ENCODE measurements at places on chromosomes 11 and 22.

DNA sequence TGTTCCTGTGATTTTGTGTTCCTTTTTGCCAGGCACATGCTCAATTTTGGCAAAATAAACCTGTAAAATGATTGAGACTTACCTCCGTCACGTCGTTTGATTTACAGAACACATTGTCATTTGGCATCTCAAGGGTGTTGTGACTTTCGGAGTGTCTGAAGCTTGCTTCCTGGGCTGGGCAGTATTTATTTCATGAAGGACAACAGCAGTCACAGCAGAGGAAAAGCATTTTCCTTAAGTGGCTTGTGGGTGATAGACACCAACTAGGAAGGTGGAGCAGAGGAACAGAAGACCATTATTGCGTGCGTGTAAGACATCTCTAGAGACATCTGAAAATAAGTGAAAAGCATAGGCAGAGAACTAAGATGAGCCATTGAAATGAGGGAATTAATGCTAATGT lies 80.2 kb downstream of the SLC36A4 start:
- DNase-seq = no peak

DNA sequence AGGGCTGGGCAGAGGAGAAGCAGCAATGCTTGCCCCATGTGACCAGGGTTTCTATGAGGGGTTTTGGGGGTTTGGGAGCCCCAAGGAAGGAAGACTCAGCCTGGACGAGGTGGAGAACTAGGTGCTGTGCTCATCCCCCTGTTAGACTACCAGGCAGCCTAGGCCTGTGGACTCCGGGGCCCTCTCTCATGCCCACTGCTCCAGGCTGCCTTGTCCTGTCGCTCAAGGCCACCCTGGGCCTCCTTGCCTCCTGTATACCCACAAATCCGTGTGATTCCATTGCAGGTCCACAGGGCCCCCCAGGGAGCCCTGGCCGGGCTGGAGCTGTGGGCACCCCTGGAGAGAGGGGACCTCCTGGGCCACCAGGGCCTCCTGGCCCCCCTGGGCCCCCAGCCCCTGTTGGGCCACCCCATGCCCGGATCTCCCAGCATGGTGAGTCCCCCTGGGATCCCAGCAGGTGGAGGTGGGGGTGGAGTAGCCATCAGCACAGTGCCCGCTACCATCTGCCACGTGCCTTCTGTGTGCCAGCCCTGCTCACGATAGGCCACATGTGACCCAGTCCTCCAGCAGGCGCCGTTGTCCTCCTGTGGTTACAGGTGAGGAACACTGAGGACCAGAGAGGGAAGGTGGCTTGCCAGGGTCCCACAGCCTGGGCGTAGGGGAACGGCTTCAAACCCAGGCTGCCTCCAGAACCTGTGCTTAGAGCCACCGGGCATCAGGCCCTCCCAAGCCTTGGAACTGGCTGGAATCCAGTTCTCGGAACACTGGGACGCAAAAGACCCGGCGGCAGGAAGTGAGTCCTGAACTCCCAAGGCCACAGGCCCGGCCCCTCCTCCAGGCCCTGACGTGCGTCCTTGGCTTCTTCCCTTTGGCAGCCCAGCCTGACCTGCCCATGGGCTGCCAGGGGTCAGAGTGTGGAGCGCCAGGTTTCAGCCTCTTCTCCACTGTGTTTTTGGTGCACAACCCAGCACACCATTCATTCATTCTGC lies 26.6 kb downstream of the EMID1 start:
- no peak for DNase-seq

DNA sequence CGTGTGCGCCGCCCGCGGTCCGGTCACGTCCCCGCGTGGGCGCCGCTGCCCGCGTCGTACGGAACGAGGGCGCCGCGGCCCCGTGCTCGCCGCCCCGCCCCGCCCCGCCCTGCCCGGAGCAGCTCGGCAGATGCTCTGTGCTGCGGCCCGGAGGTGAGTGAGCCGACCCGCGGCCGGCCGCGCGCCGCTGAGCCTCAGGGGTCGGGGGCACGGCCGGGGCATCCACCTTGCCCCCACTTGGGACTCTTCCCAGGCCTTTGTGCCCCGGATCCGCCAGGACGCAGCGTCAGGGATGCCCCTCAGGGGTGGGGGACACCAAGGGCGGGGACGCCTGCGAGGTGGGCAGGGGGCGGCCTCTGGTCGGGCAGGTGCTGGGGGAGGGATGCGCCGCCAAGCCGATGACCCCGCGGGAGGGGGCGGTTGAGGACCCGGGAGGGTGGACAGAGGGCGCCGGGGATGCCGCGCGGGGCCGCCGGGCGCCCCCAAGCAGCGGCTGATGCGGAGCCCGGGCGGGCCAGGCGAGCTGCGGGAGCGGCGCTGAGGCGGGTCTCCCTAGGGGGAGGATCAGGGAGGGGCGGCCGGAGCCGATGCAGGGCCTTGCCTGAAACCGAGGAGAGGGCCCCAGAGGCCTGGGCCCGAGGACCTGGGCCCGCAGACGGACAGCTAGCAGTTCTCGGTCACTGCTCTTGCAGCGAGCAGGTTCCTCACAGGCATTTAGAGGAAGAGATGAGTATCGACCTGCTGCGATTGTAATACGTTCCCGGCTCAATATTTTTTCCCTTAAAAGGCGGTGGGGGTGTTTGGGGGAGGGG lies at the start of gene GNAZ:
Gene GNAZ, plus strand, starts transcription at position 102 of the 812 bp plus-strand sequence. CDS start 25,177 bp downstream, outside the sequence.
- peak; percentile 56 for DNase-seq

DNA sequence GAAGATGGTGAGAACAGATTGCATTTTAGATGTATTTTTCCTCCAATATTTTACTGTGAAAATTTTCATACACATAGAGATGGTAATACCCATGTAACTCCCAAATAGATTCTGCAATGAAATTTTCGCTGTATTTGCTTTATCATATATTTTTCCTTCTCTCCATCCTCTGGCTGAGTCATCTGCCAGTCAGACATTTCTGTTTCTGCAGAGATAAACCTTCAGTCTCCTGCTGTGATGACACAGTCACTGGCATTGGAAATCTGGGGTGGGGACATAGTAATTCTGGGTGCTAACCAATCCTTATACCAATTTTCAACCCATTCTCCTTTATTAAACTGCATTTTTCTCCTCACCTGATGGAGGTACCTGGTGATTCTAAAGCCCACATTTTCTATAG lies 33.7 kb downstream of the SVIP start:
- no peak for DNase-seq

DNA sequence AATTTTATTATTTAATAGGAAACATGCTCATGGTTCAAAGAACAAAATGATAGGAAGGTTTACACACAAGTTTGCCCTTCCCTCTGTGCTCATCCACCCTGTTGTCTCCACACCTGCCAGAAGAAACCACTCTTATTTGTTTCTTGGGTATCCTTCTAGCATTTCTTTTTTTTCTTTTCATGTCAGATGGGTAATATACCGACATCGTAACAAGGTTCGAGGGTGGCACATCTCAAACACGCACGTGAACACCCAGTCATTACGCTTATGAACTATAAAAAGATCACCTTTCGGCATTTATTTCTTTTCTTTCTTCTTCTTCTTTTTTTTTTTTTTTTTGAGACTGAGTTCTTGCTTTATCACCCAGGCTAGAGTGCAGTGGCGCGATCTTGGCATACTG lies 70.5 kb downstream of the UBASH3B start:
- DNase-seq = no peak

DNA sequence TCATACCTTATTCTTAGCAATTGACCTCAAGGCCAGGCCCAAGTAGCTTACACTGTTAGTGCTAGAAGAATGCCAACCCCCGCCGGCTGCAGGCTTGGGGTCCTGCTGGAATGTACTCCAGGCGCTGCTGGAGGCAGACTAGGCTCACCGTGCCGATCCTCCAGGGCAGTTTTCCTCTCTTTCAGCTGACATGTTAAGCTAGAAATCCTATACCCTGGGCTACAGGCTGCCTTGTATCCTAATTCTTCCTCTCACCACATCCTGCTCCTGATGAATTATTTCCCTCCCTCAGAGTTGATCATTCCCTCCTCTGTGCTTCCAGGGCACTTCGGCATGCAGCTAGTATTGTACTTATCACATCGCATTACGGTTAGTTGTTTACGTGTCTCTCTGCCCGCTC lies 3.4 kb downstream of the SPTBN2 start:
- no peak for DNase-seq

GRCh38 chr22:39624501-39624821 lies 53.9 kb downstream of the CACNA1I start:
- DNase-seq = no peak

DNA sequence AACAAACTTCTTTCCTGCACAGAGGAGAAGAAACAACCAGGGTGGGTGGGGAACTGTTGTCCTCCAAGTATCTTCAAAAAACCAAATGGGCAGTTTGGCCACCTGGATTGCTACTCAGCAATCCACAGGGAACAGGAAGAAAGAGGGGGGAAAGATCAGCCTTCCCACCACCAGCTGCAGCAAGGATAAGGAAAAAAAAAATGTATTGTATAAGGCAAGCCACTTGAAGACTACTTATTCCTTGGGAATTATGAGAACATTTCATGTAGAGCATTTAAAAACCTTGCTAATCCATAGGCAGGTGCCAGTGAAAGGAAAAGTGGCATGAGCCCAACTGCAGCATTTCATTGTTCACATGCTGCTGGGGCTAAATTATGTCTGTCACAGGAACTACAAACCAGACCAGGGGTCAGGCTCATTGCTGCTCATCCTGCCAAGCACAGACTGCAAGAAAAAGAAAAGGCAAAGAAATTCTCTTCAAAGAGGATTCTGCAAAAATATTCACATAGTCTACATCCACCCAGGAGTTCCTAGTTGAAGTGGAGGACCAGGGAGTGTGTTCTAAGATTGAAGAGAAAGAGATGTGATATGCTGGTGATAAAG lies 2.2 kb downstream of the RAB30 start:
- no peak for DNase-seq

GRCh38 chr22:23237201-23237798 lies 57.0 kb downstream of the BCR start:
- no peak for DNase-seq

DNA sequence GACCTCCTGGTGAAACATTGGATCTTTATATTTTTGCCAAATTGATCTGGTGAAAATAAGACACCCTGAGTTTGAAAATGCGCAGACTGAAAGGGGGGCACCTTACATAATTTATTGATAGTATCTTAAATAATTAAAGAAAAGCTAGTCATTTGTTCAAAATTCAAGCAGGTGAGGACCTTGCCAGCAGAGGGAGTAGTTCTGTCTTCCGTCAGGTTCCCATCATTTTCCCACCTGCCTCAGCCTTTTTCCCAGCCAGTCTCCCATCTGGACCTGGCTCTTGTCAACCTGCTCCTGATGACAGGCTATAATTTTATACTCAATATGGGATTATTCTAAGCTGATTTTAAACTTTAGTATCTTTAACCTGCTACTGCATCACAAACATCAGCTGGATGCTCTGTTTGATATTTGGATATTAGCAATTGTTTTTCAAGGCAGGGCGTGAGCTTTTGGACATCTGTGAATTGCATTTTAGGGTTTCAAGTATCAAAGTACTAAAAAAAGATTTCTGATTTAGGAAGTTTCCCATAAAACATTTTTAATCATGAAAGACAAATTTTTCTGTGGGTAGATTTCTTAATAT lies 132.0 kb downstream of the ELP4 start:
- no peak for DNase-seq

DNA sequence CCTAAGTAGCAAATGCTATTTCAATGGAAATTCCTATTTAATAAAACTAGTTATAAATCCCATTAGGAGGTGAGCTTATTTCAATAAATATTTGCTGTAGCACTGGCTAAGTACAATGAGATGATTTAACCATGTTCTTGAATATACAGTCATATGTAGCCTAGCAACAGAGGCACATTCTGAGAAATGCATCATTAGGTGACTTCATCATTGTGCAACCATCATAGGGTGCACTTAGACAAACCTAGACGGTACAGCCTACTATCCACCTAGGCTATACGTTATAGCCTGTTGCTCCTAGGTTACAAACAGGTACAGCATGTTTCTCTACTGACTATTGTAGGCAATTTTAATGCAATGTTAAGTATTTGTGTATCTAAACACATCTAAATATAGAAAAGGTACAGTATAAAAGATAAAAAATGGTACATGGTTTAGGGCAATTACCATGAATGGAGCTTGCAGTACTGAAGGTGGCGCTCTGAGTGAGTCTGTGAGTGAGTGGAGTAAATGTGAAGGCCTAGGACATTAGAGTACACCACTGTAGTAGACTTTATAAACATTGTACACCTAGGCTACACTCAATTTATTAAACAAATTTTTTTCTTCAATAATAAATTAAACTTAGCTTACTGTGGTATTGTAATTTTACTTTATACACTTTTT lies 350.1 kb downstream of the CASP12 start:
- DNase-seq = no peak

DNA sequence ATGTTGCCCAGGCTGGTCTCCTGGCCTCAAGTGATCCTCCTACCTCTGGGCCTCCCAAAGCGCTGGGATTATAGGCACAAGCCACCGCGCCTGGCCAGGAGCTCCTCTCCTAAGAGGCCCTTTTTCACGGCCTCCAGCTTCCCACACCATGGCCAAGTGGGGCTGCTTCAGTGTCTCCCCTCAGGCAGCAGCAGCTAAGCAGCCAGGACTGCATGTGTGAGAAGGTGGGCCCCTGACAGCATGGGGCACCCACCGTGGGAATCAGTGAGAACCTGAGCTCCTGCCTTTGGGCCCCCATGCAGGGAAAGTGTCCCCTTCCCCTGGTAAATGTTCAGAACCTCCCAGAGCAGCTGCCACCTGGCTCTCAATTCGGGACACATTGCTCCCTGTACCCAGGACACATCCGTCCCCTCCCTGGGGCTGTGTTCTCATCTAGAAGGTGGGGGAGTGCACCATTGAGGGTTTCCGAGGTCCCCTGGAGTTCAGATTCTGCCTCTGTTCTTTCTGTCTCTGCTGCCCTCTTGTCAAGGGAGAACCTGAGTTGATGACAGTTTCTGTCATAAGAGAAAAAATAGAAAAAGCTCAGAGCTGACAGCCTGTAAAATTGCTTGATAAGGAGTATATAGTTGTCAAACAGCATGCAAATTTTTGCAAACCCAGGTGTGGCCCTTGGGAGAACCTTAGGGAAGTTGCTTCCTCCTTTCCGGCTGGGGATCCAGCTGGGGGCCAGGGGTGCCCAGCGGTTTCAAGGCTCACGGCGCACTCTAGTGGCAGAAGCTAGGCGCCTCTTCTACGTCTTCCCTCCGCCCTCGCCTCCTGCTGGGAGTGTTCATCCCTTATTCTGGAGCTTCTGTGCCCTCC lies 29.7 kb downstream of the FAM83F start:
- peak; percentile 94 for DNase-seq

- no peak for DNase-seq
Measured at GRCh38 chr11:96228473-96228891, 114.5 kb downstream of the MAML2 start.

DNA sequence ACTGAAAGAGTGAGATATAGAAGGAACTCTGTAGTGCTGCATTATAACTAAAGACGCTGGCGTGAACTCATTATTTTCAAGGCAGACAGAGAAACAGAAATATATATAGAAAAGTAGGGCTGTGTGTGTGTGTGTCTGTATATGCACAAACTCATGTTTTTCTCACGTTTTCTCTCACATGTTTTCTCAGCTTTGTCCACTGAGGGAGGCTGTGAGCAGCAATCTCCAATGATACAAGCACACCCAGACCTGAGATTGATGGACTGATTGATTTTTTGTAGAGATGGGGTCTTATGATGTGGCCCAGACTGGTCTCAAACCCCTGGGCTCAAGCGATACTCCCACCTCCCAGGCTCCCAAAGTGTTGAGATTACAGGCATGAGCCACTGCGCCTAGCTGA lies 122.5 kb downstream of the SERGEF start:
- DNase-seq = no peak

- no peak for DNase-seq
Measured at GRCh38 chr11:75476739-75477613, 44.0 kb upstream of the KLHL35 start.
